ENCODE measurements at places on chromosomes 7 and 10.

- no peak for DNase-seq
Measured at GRCh38 chr7:102891693-102892261, 21.0 kb upstream of the LRRC17 start.

- DNase-seq = no peak
Measured at GRCh38 chr10:112832361-112832878, 117.6 kb upstream of the TCF7L2 start.

GRCh38 chr7:74199551-74200355, 10.1 kb upstream of the LAT2 start:
- no peak for DNase-seq

- no peak for DNase-seq
Measured at GRCh38 chr7:127941476-127942210, 89.6 kb downstream of the LRRC4 start.

GRCh38 chr10:76168437-76168836, 737.0 kb downstream of the LRMDA start:
- DNase-seq = no peak

DNA sequence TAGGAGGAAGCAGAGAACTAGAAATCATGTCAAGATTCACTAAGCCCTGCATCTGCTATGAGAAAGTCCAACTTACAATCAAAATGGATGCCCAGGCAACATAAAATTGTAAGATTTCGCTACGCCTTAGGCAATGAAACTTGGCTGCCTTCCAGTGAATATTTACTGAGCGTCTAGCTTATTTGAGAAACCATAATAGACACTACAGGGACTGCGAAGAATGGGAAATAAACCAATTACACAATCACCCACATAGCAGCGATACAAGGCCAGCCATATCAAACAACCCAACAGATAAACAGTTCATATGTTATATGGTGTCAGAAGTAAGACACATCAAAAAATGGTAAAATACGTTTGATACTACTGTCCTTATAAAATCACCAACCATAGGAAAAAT, 545.0 kb upstream of the C7orf33 start:
- no peak for DNase-seq
